ENCODE measurements at places on chromosomes 12 and 14.

DNA sequence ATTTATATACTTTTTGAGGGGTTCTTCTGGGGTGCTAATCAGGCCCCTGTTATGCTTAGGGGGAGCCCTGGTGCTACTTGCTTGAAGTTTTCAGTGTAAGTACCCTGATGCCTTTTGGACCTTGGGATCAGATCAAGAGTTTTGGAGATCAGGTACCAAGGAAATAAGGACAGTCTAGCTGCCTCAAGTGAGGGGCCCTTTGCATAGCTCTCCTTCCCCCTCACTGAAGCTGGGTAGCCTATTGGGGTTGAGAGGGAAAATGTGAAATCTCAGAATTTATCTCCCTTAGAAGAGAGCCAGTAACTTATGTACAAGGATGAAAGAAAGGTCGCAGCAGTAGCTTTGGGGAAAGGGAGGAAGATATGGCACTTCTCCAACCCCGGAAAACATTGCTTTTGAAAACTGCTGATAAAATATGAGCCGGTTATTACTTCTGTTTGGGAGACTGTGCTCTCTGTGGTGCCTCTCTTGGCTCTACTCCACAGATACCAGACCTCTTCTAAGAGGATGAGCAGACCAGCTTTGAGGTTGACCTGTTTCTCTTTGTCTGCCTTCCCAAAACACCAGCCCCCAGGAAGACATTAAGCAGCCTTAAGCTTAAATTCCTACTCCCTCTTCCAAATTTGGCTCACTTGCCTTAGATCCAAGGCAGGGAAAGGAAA, 8.8 kb upstream of the AMHR2 start:
- no peak for DNase-seq

- no peak for DNase-seq
These were observed 36.8 kb upstream of the TUBA1A start for GRCh38 chr12:49225576-49226166.

DNA sequence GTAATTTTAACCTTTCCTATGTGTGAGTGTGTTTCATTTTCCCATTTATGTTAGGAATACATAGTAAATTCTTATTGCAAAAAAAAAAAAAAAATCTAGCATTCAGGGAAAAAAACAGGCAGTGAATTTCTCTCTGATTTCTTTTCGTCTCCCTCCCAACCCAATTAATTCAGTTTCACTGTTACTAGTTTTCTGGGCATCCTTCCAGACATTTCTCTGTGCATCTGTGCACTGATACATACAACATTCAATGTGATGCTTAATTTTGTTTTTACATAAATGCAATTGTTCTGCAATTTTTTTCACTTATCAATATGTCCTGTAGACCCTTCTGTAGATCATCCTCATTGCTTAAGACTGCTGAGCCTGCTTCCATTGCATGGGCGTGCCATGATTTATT, 694.3 kb upstream of the TBX3 start:
- no peak for DNase-seq

- no peak for DNase-seq
These were observed 125.8 kb upstream of the AVPR1A start for GRCh38 chr12:63276537-63277365.

GRCh38 chr14:54105406-54105805, 148.8 kb upstream of the BMP4 start:
- DNase-seq, result no peak

Data from stimulated activated CD4-positive, alpha-beta T cell treated with anti-CD3 and anti-CD28 coated beads, TNF-alpha, amount 100 ng/mL, for 24 hours (primary cell).